ENCODE measurements at places on chromosomes 6 and 20.

- DNase-seq = no peak
These were observed 11.3 kb upstream of the CYP24A1 start for GRCh38 chr20:54184904-54185626.

- no peak for DNase-seq
These were observed 76.2 kb downstream of the MAP3K4 start for GRCh38 chr6:161067749-161068148.

DNA sequence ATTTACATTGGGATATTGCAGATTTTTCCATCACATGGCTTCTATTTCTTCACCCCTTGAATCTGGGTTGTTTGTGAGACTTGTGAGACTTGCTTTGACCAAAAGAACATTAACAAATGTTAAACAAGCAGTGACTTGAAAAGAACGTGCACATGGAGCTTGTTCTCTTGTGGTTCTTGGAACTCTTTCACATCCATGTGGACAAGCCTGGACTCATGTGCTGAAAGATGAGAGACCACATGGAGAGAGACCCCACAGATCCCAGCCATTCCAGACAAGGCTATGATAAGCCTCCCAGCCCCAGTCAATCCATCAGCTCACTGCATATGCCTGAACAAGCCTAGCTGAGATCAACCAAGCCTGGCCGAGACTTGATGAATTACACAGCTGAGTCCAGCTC, 1365.7 kb upstream of the GJE1 start:
- DNase-seq = no peak

DNA sequence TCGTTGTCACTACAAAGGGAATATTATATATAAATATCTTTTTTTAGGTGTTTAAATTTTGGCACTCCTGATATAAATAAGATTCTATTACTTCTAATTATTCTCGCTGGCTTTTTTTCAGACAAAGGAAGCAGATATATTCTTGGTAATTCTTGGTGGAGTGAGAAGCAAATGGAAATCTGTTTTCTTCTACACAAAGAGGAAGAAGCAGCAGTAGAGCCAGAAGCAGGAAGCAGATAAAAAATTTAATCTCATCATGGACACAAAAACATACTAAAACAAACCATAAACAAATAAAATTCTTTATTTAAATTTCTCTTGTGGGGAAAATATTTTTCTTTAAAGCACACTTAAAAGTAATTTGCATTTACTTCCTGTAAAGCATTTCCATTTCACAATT, 3.7 kb upstream of the KIAA0319 start:
- no peak for DNase-seq

DNA sequence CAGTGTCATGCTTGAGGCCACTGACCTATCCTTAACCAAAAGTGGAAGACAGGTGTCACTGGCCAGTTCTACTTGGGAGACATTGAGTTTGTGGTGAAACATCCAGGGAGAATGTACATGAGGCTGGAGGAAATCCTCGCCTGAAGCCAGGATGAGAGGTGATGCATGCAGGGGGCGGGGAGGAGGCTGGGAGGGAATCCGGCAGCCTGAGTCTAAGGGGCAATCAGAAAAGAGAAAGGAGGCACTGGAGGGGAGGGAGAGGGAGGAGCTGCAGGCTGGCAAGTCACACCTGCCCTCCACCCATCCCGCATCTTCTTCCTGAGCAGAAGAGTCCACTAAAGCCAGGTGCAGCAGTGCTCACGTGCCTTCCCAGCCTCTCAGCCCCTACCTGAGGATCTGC, 14.9 kb upstream of the DDO start:
- DNase-seq = no peak

GRCh38 chr6:52858416-52858815, 17.8 kb upstream of the GSTA5 start:
- no peak for DNase-seq

DNA sequence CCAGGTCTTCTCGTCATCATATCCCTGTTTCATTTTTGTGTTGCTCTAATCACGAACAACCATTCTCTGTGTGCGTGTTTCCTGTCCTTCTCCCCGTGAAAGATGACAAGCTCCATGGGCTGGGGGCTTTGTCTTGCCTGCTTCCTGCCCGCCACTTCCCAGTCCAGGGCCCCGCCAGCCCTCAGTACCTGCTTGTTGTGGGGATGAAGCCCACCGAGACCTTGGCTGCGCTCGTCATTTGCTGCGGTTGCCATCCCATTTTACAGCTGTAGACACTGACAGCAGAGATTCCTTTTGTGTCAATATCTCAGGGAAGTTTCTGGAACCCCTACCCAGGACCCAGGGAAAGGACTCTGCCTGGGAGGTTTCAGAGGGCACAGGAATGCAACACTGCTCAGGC, 40.3 kb upstream of the STX16 start:
- no peak for DNase-seq

DNA sequence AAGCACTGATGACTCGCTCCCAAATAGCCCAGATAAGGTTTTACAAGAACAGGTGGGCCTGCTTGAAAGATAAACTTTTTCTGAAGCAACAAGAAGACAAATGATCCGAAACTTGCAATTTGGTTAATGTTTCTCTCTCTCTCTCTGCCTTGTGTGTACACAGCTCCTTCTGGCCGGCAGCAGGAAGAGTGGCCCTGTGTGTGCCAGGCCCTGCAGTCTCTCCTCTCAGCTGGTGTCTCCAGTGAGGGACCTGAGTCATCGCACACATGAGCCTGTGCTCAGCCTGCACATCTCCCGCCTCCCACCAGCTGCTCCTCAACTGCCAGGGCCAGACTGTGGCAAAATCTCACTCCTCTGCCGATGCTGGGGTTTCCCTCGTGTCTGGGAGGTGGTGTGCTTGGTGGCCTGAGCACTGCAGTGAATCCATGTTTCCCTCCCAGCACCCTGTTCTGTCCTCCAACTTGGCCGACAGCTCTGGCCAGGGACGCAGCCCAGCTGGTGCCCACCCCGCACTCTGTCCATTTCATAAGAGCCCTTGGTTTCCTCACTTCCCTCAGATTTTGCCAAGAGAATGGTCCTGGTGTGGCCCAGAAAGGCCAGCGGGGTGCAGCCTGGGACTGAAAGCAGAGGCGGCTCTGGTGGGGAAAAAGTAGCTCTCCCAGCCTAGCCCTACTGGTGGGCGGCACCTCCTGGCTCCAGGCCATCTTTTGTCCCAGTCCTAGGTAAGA, 49.4 kb downstream of the ERMARD start:
- peak; percentile 81 for DNase-seq

Measured in vagina (tissue), 2 donors.